ENCODE measurements at places on chromosomes 1 and 21.

DNA sequence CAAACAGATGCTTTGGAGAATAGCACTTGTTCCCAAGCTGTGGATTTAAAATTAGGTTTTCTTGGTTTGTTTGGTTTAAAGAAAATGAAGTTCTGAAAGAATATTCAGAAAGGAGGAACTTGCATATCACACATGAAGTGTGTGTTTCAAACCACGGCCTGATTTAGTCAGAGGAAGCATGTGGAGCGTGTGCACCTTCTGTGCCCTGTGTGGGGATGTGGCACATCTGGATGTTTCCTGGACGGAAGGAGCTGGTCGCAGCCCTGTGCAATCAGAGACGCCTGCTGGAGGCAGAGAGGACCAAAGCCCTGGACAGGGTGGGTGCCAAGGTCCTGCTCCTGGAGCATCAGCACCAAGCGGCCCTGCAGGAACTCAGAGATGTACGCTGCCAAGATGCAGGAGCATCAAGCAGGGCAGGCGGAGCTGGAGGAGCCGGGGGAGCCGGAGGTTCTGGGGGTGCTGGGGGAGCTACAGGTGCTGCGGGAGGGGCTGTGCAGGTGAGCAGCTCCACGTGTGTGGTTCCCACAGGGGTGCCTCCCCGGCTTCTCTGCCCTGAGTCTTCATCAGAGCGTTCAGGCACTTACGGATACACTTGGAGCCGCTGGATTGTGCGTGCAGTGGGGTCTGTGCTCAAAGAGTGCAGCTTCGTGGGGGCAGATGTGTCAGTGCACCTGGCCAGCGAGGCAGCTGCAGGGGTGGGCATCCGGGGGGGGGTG lies 45.7 kb downstream of the PCNT start:
- no peak for DNase-seq

- no peak for DNase-seq
Observed at GRCh38 chr21:42455754-42456440, 40.1 kb downstream of the RSPH1 start.

DNA sequence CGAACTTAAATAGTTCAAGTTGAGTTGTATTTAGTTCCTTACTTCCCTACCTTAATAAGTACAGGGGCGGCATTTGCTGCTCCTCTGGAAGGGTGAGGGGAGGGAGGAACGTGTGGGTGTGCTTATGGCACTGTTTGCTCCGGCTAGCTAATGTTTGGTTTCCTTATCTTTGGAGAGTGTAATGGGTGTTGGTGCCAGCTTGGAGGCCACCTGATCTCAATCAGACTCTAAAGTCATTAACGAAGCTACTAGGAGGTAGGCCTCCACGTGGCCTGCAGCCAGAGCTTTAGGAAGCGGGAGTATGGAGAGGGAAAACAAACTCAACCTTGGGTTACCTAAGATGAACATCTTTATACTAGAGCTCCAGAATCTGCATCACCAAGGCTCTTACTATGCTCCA lies 43.0 kb upstream of the RAP1A start:
- DNase-seq, result no peak

DNA sequence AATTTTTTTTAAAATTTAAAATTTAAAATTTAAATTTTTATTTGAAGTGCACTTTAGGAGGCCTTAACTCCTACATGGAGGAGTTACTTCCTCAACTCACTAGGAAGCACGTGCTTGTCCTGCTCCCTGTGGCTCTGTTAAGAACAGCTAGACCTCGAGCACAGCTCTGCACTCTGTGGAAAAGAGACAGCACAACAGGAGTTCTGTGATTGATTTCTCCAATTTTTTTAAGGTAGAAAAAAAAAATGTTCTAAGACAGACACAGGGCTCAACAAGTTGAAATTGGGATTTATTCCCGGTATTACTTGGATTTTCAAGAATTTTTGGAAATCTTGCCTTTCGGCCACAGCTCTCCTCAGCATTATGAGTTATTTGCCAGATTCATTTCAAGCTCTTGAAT lies 356.6 kb upstream of the LYPLAL1 start:
- no peak for DNase-seq

DNA sequence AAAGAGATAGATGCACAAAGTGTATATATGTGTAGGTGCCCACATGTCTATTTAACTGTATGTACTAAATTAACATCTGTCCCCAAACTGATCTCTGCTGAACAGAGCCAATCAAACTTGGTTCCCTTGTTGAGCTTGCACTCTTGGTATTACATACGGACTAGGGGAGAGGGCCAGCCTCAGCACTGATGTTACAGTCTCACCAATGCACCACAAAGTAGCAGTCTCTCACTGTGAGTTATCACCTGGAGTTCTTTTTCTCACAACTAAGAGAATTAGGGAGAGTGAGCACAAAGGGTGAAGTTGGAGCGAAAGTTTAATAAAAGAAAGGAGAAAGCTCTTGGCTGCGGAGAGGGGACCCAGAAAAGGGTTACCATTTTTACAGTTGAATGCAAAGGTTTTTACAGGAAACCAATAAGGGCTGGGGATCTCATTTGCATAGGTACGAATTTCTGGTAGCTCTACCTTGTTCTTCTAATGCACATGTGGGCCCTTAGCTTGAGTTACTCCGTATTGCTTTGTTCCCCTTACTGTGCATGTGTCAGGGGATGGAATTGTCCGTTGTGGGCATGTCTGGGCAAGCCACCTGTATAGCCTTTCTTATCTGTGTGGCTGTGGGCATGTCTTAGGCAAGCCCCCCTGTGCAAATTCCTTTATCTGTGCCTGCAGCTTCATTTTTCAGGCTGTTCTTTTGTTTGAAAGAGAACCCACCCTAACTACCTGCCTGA lies 13.3 kb upstream of the CHI3L2 start:
- DNase-seq, result no peak

All from CD4-positive, alpha-beta T cell treated with Interleukin-1 beta for 1 hour (primary cell).